Cardiac fibroblast (primary cell): ENCODE measurements at places on chromosomes 3 and 15.
A peak's percentile ranks its signal among the peaks of the same experiment; 100 is the strongest.

- DNase-seq: peak; percentile 76
Observed at GRCh38 chr15:57697588-57697987, 8.9 kb upstream of the POLR2M start.

DNA sequence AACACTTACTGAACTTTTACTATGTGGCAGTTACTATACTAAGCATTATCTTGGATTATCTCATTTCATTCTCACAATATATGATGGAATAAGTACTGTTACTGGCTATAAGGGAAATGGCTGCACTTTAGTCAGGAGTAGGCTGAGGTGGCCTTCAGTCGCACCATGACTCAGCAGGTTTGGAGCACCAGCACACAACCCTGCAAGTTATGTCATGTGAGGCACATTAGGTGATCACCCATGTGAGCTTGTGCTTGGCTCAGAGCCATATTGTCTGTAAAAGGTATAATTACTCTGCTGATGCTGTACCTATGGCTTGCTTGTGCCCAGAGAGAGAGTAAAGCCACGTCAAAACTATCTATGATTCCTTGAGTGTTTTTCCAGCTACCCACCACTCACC is 54.1 kb upstream of the TIPARP start:
- DNase-seq: peak; percentile 46

- no peak for DNase-seq
Observed at GRCh38 chr15:77670558-77671361, 38.0 kb upstream of the LINGO1 start.

DNA sequence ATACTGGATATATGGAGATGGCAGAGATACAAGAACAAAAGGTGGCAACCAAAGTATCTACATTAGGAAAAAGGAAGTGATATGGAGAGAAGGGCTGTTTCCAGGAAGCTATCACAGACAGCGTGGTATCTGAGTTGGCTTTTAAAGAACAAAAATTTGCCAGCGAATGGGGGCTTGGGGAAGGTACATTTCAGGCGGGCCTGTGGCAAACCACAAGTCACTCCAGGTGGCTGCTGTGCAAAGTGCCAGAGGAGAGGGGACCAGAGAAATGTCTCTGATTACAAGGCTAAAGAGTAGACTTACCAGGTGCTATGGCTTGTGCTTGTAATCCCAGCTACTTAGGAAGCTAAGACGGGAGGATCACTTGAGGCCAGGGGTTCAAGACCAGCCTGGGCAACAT is 91.1 kb downstream of the MSL2 start:
- DNase-seq: no peak

DNA sequence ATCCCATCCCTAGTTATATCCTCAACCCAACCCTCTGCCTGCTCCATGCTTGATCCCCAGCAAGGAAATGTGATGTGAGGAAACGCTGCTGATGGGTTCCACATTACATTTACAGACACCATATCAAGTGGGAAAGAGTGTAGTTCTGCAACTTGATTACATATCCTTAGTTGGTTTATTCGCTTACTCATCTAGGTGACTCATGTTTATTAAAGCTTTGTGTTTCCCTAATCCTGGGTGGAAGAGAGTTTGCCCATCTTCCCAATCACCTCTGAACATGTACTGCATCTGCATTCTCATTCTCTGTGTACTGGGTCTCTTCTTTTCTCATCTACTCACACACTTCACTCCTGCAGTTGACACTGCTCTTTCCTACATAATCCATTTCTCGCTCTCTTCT is 91.7 kb upstream of the PDZRN3 start:
- DNase-seq: peak; percentile 61

GRCh38 chr3:25405335-25405734 is 22.7 kb upstream of the RARB start:
- no peak for DNase-seq

- no peak for DNase-seq
Observed at GRCh38 chr15:89140595-89140994, 52.3 kb downstream of the ABHD2 start.

- no peak for DNase-seq
Observed at GRCh38 chr3:62982795-62983455, 107.7 kb upstream of the CADPS start.

DNA sequence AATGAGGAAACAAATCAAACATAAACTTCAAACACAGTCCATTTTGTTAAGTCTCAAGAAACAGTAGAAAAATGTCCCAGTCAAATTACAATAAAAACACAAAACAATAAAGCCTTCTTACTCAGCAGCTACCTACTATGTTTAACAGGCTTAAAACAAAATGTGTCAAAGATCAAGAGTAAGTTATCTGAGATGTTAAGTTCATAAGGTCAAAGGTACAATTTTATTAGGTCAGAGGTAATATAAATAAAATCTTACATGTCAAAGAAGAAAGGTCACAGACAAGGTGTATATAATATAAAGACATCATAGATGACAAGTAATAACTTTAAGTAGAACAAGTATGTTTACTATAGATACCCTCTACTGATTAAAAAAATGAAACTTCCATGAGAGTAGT is 208.3 kb downstream of the SCAPER start:
- no peak for DNase-seq

GRCh38 chr3:110989446-110989845 is 82.2 kb upstream of the NECTIN3 start:
- no peak for DNase-seq

DNA sequence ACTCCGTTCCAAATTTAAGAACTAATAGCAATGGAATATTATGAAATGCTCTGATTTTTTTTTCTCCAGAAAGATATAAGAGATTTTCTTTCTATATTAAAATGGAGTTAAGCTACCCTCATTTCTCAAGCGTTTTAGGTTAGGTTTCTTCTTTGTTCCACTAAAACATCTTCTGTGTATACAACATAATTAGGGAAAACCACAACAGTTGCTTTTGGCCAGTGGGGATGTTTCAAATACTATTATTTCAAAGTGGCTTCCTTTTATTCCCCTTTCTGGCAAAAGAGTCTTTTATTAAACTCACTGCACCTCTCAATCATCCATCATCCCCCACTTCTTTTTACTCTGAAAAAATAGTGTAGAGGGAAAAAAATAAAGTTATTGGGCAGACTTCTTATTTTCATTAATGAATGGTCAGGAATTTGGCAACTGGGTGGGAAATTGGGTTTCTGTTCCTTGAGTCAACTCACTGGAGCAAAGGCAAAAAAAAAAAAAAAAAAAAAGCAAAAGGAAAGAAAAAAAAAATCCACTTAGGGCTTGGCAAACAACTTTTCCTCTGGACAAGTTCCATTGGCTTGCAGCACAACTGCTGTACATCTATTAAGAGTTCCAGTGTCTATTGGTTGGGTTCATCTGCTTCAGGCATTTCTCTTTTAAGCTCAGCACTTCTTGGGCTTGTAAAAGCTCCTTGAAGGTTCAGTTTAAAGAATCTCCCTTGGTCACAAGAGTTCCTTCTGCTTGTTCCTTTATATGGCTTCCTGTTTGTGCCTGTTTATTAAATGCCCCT is 963.4 kb downstream of the ROBO1 start:
- peak; percentile 93 for DNase-seq

DNA sequence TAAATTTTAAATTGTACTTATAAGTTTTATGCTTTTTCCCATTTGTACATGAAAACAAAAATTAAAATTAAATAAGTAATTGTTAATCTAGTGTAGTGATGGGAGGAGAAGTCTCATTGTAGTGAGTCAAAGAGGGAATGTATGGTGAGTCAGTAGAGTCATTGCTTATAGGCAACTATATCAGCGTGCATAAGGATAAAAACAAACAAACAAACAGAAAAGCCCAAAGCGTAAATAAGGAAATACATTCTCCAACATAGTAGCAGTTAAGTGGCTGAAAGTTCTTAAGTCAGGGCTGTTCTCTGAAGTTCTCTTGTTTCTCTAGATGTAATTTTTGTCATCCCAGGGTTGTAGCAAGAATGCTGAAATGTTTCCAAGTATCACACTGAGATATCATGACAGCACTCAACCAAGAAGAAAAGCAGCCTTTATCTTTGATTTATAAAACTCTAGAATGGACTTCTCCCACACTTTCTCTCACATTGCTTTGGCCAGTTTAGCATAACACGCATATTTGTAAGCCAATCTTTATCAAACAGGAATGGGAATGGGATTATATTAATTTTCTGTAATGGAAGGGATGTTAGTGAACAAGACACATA is 184.1 kb upstream of the TP63 start:
- DNase-seq: peak; percentile 44

- peak; percentile 7 for DNase-seq
Observed at GRCh38 chr3:142963516-142964448, at the start of gene PAQR9. Gene PAQR9 (minus strand): TSS chr3:142963674. CDS start chr3:142963336, 338 bp downstream.

- no peak for DNase-seq
Observed at GRCh38 chr3:147117631-147118030, 288.7 kb downstream of the ZIC4 start.

- DNase-seq: peak; percentile 58
Observed at GRCh38 chr3:153783106-153783505, 338.1 kb upstream of the ARHGEF26 start.

GRCh38 chr15:41950127-41950483 is 22.3 kb downstream of the EHD4 start:
- DNase-seq: no peak

GRCh38 chr3:37995652-37996641 is 5.4 kb downstream of the VILL start:
- no peak for DNase-seq

DNA sequence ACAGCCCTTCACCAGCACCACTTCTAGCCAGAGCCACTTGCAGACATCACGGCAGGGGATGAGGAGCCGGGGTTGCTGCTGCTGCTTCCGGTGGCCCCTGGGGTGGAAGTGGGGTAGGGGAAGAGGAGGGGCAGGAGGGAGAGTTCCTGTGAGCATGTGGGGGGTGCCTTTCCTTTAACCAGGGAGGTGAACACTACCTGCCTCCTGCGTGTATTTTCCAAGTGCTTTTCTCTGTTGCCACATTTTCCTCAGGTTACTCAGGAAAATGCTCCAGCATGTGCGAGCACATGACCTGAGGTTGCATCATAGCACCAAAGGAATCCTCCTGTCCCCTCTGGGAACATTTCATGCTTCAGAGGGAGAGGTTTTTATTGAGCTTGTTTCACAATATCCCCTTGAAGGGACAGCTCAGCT is 12.2 kb upstream of the SACM1L start:
- peak; percentile 90 for DNase-seq

DNA sequence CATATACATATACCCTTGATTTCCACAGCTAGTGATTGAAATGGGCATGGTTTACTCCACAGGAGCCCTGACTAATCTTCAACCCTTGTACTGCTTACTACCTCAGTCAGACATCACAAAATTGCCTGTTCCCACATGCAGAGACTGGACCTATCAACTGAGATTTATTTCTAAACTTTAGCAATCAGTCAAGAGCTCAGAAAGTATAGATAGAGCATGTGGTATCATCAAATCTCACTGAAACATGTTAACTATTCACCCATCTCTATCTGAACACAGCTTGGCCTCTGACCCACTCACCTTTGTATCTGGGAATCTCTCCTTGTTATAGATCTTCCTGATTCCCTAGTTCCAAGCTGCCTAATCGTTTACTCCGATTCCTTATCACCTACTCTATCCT is 14.6 kb downstream of the ADAM10 start:
- no peak for DNase-seq

DNA sequence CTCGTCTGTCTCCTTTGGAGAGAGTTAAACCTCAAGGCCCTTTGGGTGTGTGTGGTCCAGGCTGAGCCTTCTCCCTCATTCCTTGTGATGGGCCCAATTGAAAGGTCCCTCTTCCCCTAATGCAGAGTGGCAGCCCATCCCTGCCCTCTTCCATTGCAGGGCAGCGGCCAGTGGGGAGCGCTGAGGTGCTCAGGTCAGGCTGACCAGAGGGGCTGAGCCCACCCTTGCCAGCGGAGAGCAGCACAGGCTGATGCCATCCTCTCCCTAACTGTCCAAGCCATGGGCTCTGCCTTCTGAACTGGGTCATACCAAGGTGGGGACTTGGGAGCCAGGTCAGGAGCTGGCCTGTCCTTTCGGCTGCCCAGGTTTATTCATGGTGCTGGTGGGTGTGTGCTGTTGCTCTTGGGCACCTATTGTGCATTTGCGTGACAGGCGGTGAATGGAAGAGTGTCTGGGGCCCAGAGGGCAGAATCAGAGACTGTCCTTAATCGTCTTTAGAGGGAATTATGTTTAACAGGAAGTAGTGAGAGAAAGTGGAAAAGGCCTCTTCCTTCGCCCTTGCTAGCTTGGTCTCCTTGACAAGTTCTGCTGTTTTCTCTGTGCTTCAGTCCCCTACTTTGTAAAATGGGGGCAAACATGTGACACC is 96.9 kb downstream of the VGLL4 start:
- DNase-seq: no peak

DNA sequence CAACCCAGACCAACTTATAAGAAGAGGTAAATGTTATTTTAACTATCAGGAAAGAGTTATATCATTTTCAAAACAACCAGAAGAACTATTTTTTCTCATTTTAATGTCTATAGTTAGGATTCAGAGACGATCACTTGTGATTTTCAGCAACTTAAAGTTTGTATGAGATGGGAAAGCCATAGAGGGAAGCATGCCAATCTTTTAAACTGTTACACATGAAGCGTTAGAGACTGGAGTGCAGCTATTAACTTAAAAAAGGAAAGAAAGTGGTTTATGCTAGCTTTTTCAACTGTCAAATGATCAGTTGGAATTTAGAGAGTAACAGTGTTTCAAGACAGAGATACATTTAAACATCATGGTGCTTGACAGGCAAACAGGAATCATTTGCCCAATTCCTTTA is 91.7 kb upstream of the LPP start:
- DNase-seq: no peak
